Esophagus mucosa (tissue), 1 donor: ENCODE measurements at places on chromosomes 16 and 17. TPM values are rescaled to one million over a fixed set of nuclear protein-coding genes. Genes with fewer than 3 reads are reported as not detected.

Gene RPL38
- total RNA-seq: 1,104 TPM

Gene GAN
- 19.9 TPM for total RNA-seq

Gene ENGASE
- 6.5 TPM for total RNA-seq

Gene KRT9
- total RNA-seq: 0.16 TPM

Gene RNF222
- total RNA-seq: 10.8 TPM

Gene CNTNAP1
- 1.3 TPM for total RNA-seq

Gene TADA2A
- 8.2 TPM for total RNA-seq

Gene CDH8
- total RNA-seq: 0.48 TPM

Gene KRTAP4-9
- not detected for total RNA-seq

Gene TPPP3
- total RNA-seq: 3.7 TPM
